GM12865 (cell line): ENCODE measurements at places on chromosomes 4 and X.

DNA sequence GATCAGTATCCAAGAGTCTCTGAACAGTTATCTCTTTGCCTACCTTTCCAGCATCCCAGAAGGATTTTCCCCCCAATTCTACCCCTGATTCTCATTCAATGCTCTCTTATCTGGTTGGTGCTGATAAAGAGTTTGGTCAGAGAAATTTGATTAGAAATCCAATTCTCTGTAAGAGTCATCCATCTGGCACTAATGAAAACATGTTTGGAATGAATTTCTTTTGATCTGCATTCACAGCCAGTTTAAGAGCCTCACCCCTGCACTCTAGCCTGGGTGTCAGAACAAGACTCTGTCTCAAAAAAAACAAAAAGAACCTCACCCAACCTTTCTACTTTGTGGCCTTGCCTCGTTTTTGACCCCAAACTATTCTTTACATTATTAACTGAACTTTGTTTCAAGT, 122.1 kb downstream of the MANBA start:
- DNase-seq, result no peak

DNA sequence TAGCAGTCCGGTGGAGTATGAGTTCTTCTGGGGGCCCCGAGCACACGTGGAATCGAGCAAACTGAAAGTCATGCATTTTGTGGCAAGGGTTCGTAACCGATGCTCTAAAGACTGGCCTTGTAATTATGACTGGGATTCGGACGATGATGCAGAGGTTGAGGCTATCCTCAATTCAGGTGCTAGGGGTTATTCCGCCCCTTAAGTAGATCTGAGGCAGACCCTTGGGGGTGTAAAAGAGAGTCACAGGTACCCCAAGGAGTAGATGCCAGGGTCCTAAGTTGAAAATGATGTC, 852 bp downstream of the MAGEH1 start:
- peak; percentile 1 for DNase-seq

- no peak for DNase-seq
These were observed 60.4 kb downstream of the PPEF2 start for GRCh38 chr4:75841641-75842520.

DNA sequence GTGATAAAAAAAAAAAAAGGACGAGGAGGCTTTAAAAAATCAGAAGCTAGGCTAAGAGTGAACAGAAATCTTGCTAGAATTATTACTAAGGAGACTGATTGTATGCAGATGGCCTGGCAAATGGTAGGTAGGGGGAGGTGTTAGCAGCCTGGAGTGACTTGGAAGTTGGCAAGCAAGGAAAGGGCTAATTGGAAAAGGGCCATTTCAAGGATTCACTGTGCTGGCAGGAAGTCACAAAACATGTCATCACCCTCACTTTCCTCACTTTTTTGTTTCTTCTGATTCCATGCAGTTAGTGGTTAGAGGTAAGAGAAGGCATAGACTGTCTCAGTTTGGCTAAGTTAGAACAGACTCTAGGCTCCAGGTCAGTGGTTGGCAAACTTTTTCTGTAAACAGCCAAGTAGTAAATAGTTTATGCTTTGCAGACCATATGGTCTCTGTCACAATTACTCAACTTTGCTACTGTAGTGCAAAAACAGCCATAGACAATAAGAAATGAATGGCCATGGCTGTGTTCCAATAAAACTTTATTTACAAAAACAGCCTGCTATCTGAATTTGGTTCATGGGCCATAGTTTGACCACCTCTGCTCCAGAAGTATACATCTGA, 646.5 kb upstream of the ACTRT1 start:
- DNase-seq, result no peak

- no peak for DNase-seq
These were observed 7.6 kb downstream of the SEPTIN11 start for GRCh38 chr4:76957004-76957738.

GRCh38 chr4:37825968-37826294, 555 bp upstream of the PGM2 start:
- no peak for DNase-seq

DNA sequence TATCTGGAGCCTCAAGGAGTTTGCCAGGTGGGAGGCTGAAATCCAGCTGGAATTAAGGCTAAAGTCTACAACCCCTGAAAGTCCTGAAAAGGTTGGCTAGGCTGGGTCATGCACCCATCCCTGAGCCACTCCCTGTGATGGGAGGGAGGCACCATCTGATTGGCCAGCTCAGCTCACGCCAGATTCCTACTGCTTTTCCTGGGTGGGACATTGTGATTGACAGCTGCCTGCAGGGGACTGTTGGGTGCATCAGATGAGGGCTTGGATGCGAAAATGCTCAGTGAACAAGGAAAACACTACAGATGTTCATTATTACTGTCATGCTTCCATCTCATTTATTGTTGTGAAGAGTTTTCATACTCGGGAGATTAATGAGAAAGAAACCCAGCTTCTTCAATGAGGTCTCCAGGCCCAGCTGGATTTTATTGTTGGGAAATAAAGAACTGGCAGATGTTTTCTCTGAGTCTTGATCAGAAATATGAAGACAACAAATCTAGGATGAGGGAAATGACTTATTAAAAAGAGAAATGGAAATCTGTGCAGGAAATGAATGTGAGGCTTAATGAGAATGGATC, 185.9 kb downstream of the STK32B start:
- DNase-seq, result no peak

GRCh38 chr4:25485104-25485503, 108.0 kb downstream of the ANAPC4 start:
- no peak for DNase-seq

GRCh38 chr4:31585503-31585902, 865.3 kb downstream of the PCDH7 start:
- no peak for DNase-seq
